Amniotic stem cell (primary cell): ENCODE measurements at places on chromosomes 4 and X.

GRCh38 chrX:155841232-155841631 is 39.9 kb upstream of the VAMP7 start:
- DNase-seq, result no peak

DNA sequence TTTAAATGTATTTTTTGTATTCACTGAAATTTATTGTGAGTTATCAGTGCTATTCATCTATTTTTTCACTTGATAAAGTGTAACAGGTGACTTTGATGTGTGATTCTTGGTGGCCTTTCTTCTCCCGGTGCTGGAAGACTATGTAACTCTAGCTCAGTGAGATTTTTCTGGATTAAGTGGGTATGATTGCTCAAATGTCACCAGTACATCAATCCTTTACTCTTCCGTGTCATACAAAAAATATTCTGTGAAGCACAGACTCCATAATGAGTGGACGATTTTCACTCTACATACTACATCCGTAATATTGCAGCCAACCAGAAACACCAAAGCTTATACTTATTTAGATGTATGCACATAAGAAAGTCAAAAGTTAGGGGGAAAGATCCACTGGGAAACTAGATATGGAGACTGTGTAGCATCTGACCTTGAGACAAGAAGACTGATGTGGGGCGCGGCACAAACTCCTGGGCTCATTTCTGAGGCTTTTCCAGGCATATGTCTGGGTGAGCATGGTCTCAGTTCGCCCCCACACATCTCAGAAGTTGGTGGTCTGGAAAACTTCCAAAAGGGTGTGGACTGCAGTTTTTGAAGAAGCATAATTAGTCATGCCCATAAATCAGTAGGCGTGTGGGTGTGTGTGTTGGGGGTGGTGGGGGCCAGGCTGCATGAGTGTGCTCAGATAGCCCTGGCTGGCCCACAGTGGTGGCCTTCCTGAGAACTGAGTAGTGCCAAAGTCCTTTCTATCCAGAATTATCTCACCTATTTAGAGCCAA is 53.9 kb upstream of the TENM3 start:
- DNase-seq, result peak; percentile 16

DNA sequence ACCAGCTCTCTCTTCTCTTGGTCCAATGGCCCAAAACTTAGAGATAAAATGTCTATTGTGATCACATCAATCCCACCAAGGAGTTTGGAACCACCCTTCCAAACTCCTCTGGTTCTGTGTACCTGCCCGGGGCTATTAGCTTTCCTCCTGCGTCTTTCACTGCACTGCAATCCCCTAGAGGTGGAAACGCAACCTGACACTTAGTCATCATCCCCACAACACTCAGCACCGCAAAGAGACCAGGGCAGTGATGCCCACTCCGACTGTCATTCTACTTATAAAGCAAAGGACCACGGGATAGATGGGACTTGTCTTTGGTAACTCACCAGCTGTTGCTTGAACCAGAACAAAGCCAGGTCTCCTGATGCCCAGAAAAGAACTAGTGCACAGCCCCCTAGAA is 22.0 kb downstream of the AFAP1 start:
- DNase-seq, result no peak

DNA sequence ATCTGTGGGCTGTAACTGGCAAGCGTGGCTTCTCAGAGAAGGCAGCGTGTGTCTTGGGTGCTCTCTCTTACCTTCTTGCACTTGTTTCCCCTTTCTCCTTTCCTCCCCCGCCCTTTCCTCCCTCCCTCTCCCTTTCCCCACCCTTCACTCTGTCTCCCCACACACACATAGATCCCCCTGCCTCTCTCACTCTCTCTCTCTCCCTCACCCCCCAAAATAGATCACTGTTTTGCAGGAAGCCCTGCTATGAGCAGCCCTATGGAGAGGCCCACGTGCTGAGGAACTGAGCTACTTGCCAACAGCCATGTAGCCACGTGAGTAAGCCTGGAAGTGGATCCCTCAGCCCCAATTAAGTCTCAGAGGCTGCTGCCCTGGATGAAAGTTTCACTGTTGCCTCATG is 4.3 kb upstream of the PNMA6E start:
- DNase-seq, result no peak

DNA sequence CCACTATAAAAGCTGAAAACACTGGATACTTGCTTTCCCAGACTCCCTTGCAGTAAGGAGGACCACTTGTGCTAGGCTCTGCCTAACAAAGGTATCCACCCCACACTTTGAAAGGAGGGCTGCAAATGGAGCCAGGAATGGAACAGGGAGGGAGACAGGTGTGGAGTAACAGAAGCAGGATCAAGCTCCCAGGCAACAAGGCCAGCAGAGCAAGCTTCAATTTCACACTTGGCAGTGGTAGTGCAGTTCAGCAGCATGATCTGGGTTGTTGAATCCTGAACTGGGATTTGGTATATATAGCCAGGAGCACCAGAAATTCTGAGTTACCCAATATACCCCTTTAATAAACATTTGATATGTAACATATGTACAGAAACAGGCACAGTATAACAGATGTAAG is 9.8 kb downstream of the LAMP2 start:
- no peak for DNase-seq

DNA sequence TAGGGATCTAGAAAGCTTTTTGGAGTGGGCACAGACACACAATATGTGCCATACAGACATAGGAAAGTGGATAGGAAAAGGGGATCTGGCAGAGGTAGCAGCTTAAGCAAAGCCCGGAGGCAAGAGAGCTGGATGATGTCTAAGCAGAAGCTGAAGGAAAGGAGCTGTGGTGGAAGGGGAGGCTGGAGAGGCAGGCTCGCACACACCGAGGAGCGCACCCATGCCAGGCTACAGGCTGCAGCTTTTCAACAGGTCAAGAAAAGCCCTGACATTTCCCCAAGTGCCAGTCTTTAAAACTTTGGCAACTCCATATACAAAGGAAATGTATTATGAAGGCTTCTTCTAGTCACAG is 67.4 kb downstream of the SOWAHB start:
- no peak for DNase-seq

DNA sequence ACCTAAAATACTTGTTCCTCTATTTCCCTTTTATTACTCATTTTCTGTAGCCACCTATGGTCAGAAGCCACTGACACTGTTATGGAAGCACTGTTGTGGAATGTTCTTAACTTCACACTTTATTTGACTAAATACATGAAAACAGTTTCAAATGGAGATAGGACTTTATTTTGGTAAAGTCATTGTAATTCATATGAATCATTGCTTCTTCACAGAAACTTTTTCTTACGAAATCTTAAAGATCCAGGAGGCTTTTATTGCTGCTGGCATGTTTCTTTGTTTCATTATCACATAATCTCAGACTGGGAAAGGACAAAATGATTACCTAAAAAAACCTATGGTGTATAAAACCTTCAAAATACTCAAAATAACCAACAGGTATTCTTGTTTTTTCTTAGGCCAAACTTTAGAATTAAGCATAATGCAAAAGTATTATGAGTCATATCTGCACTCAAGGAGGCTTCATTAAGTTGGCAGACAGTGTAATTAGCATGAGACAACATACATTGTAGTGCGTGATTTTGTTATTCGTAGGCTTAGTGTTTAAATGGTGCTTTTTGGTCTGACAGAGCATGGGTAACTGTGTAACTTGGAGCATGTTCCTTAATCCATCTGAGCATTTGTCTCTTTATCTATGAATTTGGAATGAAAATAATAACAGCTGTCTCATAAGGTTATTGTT is 58.0 kb downstream of the SH3BGRL start:
- DNase-seq, result no peak

DNA sequence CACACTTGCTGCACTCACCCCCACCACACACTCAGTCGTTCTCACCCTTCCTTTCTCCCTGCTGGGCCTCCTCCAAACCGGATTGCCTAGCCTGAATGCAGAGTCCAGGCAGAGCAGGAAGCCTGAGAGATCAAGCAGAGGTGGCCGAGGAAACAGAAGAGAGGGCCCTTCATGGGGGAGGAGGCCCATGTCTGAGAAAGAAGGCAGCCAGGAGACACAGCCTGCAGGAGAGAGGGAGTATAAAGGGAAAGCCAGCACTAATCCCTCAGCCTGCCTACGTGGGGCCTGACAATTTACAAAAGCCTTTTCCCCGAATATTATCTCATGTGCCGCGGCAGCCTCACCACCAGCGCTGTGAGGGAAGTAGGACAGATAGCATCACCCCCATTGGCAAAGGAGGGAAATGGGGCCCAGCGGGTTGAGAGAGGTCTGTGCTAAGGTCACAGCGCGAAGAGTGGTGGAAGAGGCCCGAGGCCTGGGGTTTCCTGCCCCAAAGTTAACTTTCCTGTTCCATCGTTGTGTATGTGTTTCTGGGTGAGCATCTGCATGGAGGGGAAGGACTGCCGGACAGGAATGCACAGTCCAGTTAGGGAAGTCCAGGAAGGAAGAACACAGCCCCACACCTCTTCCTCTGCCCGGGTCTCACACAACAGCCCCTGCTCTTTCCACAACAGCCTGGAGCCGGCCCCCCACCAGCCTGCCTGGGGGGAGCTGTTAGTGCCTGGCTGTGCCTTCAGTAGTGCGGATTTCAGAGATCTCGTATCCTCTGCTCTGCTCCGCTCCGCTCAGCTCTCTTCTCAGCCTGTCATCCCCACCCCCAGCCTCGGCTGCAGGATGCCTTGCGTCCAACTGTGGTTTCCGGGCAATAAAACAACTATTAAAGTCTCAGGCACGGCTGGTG is 50.9 kb upstream of the BCOR start:
- no peak for DNase-seq

GRCh38 chr4:78953769-78954666 is 14.8 kb upstream of the PAQR3 start:
- no peak for DNase-seq

GRCh38 chr4:32184186-32184585 is 1464.0 kb downstream of the PCDH7 start:
- no peak for DNase-seq

- no peak for DNase-seq
Observed at GRCh38 chr4:64385220-64385619, 24.0 kb downstream of the TECRL start.

DNA sequence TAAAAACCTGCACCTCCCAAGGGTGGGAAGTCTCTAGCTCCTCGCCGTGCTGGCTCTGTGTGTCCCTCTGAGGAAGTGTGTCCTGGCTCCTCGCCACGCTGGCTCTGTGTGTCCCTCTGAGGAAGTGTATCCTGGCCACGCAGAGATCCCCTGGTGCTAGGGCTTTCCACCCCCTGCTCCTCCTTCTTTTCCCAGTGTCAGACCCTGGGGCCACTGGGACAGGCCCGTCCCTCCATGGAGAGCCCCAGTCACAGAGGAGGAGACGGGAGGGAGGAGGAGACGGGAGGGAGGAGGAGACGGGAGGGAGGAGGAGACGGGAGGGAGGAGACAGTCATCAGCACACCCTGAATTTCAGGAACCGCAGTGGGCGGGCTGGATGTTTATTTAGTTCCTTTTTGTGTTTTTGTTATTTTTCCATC is 53.8 kb upstream of the HGFAC start:
- DNase-seq, result peak; percentile 6

DNA sequence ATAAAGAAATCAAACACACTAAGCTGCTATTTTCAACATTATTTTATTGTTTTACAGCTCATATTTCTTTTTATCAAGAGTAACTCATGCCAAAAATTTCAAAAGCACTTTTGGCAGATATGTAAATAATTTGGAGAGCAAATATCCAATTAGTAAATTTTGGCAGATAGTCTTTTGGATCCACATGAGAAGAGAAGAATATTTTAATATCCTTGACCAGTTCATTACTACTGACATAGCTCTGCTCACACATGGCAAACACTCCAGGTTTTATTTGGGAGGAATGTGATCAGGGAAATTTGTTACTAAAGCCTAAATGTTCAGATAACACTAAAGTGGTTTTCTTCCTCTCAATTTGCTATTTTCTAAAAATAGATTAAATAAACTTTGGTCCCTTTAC is 1054.3 kb downstream of the FAT4 start:
- no peak for DNase-seq

GRCh38 chr4:48127231-48127630 is 6.8 kb downstream of the TXK start:
- DNase-seq, result no peak

GRCh38 chr4:99329876-99330275 is 8.7 kb upstream of the ADH1B start:
- DNase-seq, result no peak

DNA sequence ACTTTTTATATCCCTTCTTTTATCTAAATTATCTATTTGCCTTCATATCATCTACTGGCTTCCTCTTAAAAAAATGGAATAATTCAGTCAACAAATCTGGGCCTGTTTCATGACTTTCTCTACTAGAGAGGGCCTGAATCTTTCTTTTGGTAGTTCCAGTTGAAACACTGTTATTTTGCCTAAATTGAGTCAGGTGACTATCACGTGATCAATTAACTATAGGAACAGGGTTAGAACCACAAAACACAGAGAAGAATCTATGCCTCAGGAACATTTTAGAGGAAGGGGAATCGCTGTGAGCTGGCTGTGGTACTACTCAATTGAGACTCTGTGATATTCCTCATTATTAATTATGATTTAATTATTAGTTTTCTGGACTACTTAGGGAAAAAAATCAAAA is 736.7 kb upstream of the PITX2 start:
- DNase-seq, result no peak

GRCh38 chr4:108683479-108683878 is 33.1 kb downstream of the OSTC start:
- DNase-seq, result no peak

DNA sequence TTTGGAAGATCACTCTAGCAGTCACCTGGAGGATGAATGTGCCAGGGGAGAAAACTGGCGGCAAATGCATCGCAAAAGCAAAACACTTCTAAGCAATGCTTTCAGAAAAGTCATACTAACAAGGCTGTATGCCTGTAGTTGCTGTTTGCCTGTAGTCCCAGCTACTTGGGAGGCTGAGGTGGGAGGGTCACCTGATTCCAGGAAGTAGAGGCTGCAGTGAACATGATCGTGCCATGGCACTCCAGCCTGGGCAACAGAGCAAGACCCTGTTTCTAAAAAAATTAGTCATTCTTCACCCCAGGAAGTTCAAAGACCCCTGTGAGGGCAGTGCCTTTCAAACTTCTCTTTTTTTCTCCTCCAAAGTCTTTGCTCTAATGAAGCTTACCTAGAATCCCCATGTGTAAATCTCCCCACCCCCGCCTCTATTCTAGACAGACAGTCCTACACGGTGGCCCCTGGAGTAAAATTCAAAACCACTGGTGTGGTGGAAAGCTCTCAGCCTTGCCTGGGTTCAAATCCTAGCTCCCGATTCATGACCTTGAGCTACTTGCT is 5.5 kb downstream of the SOWAHD start:
- no peak for DNase-seq

GRCh38 chr4:27101126-27101525 is 240.5 kb downstream of the STIM2 start:
- DNase-seq, result no peak
